CD4-positive, alpha-beta T cell treated with Interleukin-10 for 1 hour (primary cell): ENCODE measurements at places on chromosomes 5 and 9.

- no peak for DNase-seq
Measured at GRCh38 chr9:33112094-33112493, 35.6 kb upstream of the SMU1 start.

GRCh38 chr9:78230761-78231160 is 5.1 kb upstream of the CEP78 start:
- no peak for DNase-seq

DNA sequence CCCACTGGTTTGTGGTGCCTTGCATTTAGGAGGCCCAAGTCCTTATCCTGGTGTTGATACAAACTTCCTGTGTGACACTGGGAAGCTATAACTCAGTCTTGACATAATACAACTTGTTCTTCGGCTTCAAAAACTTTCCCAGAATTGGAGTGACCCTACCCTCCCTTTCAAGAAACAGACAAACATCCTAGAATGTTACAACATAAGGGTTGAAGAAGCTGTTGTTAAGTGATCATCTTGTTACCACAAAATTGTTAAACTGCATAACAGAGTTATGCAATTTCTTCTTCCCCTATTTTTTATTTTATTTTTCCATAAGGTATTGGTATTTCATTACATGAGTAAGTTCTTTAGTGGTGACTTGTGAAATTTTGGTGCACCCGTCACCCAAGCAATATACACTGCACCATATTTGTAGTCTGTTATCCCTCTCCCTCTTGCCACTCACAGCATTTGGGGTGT is 21.3 kb downstream of the TLR4 start:
- DNase-seq: no peak

DNA sequence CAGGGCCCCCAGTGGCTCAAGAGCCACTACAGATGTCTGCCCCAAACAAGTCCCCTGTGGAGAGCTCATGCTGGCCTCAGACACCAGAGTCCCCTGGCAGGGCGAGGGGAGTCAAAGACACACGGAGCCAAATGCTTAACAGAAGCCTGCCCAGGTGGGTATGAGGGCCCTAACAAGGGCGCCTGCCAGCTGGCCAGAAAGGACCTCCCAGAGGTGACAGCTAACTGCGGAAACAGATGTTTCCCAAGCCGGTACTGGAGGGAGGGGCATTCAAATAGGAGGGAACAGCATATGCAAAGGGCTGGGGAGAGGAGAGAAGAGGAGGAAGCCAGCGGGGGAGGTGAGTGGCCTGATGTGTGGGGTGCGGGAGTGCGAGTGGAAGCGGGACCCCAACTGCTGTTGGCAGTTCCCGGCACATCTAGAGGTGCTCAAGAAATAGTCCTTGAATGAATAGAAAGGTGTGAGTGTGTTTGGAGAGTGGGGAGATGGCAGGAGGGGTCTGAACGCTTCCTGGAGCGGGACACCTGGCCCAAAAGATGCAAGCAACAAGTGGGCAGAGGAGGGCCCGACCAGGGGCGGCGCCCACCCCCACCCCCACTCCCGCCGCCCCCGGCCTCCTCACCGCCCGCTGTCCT is 824 bp downstream of the MXD3 start:
- no peak for DNase-seq

- no peak for DNase-seq
Measured at GRCh38 chr9:34127035-34127948, 794 bp upstream of the DCAF12 start.

- DNase-seq: no peak
Measured at GRCh38 chr9:9212963-9213362, 1399.8 kb downstream of the PTPRD start.

- DNase-seq: no peak
Measured at GRCh38 chr9:100106616-100107015, 7.6 kb downstream of the INVS start.

DNA sequence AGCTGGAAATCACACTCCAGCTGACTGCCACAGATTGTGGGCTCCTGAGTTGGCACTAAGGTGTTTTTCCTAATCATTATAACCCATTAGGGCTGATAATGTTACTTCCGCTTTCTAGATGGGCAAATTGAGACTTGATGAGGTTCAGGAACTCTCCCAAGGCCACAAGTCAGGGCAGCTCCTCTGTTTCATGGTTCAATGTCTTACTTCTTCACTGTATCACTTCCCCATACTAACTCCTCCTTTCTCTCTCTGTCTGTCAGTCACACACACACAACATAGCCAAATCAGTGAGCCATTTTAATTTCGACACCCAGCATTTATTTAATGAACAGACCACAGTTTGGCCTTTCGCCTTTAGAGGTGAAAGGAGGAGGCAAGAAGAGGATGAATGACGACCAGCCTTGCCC is 17.8 kb upstream of the TRAF1 start:
- no peak for DNase-seq

GRCh38 chr9:128916204-128916603 is 4.6 kb upstream of the PHYHD1 start:
- no peak for DNase-seq

GRCh38 chr9:105121861-105122430 is 122.5 kb upstream of the SLC44A1 start:
- no peak for DNase-seq

- no peak for DNase-seq
Measured at GRCh38 chr5:171952021-171952420, 54.4 kb downstream of the FBXW11 start.

DNA sequence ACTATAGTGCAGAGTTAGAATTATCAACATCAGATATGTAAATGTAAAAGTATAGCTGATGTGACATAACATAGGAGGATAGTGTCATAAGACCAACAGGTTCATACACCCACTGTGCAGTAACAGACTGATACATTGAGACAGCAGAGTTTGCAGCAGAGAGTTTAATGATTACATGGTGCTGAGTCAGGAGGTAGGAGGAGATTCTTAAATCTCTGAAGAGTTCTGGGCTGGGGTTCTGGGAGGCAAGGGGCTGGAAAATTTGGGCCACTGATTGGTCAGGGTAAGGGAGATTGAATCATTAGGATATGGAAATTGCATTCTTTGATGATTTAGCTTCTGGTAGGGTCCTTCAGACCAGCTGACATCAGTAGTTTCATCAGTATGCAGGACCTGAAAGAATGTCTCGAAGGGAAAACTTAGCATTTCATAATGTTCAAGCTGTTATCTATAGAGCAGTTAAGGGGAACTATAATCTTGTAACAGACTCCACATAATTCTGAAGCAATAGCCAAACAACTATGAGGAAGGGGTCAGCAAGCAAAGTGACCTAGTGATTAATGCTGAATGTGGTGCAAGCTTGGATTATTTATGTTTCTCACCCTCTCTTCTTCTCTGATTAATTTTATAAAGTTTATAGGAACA is 35.6 kb downstream of the CCL28 start:
- DNase-seq: no peak

DNA sequence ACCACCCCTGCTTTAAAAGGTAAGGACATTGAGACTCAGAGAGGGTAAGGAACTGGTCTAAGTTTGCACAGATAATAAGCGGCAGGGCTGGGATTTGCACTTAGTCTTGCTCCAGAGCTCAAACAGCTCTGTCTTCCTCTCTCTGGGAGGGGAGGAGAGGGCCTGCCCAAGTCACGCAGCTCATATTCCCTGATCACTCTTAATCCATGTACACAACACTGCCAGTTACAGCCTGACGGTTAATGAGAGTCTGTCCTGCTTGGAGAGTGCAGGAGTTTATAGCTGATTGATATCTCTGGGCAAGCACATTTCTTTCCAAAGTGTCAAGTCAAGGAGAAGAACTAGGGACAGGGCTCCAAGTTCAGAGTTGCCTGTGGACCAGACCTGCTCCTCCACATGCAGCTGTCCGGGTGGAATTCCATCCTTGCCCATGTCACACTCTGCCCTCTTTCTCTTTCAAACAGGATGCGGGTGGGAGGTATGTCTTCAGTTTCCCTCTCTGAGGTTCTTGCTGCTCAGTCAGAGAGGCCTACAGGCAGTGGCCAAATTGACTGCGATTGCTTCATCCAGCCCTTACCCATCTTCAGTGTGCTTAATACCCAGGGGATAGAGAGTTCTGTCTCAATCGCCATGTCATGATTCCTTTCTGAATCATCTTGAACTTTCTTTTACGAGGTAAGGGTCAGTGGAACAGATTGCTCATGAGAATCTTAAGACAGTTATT is 54.5 kb downstream of the GALNT12 start:
- no peak for DNase-seq

DNA sequence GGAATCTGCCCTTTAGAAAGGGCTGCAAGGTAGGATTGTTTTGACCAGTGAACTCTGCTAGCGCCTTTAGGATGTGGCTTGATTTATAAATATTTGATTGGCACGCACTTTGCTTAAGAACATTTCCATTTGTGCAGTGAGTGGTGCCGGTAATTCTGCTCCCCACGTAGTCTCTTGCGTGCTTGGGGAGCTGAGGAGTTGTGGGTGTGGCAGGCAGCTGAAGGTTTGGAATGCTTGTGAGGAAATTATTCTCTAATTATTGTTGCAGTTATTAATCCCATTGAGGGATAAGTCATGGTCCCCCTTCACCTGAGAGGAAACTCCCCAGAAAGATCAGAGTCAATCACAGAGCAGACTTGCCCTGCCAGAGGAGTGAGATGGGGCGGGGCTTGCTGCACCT is 76.7 kb downstream of the FGF1 start:
- DNase-seq: no peak

- peak; percentile 54 for DNase-seq
Measured at GRCh38 chr5:36875051-36875789, 1.3 kb upstream of the NIPBL start.

DNA sequence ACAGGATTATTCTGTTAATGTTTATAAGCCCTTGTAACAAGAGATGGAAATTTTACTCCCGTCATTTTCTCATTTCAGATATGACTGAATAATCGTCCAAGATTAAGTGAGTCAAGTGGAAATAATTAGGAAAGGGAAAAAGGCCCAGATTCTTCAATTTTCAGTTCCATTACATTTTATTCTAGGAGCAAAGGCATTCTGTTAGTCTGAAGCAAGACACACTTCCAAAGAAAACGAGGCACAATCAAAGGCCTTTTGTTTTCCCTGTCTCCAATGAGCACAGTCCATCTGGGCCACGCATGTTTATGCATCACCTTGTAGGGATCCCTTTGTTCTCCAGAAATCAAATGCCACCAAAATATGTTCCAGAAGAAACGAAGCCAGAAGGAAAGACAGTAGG is 382.9 kb upstream of the RFX3 start:
- no peak for DNase-seq

DNA sequence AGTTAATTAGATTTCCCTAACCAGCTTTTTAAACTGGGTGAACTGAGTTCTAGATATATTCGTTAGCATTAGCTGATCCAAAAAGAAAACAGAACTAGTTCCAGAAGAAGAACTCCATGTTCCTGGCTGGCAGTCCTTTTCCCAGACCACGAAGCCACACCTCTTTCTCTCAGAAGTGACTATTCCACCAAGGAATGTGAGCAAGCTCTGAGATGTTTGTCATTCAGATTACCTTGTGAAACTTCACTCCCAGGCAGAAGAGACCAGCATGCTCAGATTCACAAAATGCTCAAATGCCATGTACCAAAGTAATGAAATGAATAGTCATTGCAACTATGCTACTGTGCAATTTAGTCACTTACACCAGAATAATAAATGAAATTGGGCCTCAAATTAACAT is 4.4 kb upstream of the SSBP2 start:
- DNase-seq: no peak

- no peak for DNase-seq
Measured at GRCh38 chr9:2158766-2159430, 143.8 kb downstream of the SMARCA2 start.

- no peak for DNase-seq
Measured at GRCh38 chr5:122458278-122458872, 146.3 kb downstream of the SNCAIP start.

GRCh38 chr5:50328193-50328729 is 112.8 kb downstream of the EMB start:
- peak; percentile 16 for DNase-seq

DNA sequence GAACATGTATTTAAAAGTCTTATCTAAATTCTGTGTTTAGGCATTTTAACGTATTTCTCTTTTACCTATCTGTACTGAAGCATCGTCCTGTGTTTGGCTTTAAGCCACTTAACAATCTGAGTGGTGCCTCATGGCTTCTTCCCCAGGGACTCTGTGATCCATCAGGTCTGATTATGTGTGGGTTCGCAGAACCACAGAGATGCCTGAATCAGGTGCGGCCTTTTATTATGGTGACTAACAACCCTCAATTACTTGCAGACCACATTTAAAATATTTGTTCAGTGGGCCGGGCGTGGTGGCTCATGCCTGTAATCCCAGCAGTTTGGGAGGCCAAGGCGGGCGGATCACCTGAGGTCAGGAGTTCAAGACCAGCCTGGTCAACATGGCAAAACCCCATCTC is 39.6 kb upstream of the SAP30L start:
- DNase-seq: no peak

DNA sequence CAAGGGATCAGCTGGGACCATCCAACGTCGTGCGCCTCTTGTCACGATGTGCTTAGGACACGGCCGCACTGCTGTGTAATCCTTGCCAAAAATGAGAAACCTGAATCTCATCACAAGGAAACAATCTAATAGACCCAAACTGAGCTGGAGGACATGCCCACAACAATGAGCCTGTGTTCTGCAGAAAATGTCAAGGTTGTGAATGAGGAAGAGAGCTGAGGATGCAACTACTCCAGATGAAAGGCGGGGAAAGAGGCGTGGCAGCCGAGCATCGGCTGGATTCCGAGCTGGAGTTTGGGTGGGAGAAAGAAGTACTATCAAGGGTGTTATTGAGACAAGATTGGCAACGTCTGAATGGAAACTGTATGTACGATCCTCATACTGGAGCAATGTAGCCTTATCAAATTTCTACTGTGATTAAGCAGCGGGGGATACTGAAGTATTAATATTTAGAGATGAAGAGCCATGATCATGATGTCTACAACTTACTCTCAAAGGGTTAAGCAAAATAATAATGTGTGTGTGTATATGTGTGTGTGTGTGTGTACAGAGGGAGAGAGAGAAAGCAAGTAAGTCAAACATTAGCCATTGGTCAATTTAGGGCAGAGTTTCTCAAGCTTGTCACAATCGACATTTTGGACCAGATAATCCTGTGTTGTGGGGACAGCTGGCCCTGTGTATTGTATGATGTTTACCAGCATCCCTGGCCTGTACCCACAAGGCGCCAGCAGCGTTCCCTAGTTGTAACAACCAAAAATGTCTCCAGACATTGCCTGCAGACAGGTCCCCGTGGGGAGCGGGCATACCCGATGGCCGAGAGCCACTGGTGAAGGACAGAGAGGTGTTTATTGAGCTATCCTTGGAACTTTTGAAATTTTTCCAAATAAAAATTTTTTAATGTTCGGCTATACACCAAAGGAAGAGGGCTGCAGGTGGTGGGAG is 46.5 kb downstream of the DUSP1 start:
- no peak for DNase-seq

DNA sequence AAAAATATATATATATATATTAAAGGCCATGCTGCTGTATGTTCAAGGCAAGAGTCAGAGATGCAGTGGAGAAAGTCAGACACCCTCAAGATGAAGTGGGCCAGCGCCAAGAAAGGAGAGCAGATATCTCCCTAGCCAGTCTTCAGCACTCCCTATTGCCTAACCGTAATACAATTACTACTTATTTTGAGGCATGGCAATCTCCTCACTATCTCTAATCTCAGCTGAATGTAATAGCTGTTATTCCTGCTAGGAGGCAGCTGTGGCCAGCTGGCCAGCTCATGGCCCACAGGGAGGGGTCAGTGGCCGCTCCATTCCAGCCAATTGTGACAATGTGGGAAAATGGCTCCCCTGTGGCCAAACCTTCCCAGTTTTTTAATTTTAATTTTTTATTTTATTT is 87.5 kb upstream of the FBXW11 start:
- DNase-seq: no peak
